D721Med (cell line): ENCODE measurements at places on chromosomes 2 and 18.

DNA sequence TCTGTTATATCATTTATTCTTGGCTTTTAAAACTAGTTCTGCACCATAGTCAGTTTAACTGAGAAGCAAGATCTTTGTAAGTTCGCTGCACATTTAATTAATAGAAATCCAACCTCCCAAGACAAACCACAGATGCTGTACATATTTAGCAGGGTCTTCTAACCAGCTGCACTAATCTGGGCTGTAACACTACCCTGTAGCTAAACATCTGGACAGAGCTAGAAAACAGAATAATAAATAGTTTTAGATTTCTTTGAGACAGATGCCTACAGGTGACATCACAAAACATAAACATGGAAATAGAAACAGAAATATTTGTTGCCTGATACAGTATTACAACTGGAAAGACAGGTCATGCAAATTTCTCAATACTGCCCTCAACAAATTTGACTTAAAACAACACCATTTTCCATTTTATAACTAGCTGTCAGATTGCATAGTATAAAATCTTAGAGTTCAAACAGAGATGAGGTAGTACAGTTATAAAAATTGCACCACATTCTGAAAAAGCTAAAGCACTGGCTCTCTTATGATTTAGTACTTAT, 315.1 kb downstream of the NR4A2 start:
- no peak for DNase-seq

GRCh38 chr18:72675394-72675793, 131.3 kb upstream of the CBLN2 start:
- no peak for DNase-seq

GRCh38 chr2:32715981-32716380, 88.1 kb downstream of the TTC27 start:
- DNase-seq: no peak

GRCh38 chr2:68256093-68256450, 3.7 kb upstream of the PPP3R1 start:
- DNase-seq: no peak

- no peak for DNase-seq
Observed at GRCh38 chr2:184890311-184890710, 292.0 kb downstream of the ZNF804A start.

DNA sequence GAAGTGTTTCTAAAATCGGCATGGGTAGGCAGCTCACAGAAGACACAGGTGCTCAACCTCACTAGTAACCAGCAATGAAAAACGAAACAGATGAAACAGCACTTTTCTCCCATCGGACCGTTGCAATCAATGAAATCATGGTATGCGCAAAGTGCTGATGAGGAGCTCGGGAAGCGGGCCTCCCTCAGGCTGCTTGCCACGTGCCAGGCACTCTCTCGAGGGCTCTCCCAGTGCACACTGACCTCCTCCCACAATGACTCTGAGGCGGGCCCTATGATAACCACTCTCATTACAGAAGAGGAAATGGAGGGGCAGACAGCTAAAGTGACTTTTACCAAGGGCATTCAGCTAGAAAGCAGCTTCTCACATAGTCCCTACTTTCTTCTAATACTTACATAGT, 3.8 kb upstream of the ANKRD23 start:
- DNase-seq: no peak

DNA sequence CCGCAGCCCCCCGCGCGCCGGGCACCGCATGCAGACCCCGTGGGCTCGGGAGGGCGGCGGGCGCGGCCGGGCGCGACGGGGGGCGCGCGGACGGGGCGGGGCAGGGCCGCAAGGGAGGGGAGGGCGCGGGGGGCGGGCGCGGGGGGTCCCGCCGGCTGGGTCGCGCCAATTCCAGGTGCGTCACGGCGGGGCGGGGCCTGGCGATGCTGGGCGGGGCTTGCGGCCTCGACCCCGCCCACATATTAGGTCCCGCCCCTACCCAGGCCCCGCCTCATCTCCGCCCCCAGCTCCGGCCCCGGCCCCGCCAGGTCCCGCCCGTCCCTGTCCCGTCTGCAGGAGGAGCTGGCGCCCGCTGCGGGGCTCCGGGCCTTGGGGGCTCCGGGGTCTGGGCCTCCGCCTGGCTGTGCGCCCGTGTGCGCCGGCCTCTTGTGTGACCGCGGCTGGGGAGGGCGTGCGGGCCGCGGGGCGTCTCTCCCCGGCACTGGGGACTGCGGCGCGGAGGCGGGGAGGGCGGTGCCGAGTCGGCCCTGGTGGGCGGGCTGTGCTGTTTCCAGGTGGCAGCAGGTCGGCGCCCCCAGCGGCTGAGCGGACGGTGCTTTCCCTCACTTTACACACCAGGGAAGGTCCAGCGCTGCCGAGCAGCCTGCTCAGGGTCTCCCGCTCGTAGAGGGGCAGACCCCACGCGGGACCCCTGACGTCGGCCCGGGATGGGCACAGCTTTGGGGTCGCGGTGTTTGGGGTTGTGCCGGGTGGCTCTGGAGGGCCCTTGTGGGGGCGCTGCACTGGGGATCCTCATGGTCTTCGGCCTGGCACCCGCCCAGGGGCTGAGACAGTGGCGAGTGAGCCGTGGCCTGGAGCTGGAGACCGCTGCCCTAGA, 554 bp downstream of the ING5 start:
- no peak for DNase-seq
